Foreskin fibroblast (primary cell): ENCODE measurements at places on chromosomes 4 and X.

DNA sequence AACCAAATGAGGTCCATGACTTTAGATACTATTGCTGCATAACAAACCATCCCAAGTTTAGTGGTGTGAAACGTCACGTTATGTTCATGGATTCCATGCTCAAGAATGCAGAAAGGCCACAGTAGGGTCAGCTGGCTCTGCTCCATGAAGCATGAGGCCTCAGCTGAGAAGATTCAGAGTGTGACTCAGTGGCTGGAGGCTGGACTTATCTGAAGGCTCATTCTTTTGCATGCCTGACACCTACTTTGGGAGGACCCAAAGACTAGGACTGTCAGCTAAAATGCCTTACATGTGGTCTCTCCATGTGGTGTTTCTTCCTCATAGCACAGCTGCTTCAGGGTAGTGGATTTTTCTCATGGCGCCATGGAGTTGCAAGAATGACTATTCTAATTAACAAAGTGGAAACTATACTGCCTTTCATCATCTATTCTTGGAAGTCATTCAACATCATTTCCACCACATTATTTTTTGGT is 11.5 kb upstream of the CCDC149 start:
- peak; percentile 97 for DNase-seq

GRCh38 chr4:8682725-8683124 is 90.2 kb downstream of the CPZ start:
- DNase-seq = no peak

DNA sequence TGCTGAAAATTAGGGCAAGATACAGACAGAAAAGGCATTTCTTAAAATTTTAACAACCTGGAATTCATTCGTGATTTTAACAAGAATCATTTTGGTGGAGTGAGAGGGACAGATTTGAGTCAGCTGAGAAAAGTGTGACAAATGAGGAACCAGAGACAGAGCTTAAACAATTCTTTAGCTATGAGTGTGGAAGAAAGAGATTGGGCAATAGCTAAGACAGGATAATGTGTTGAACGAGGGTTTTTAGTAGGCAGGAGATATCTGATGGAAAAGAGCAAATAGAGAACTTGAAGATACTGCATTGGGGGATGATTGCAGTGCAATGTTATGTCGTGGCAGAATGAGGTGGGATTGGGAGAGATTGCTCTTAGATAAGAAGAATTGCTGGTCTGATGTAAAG is 164.2 kb upstream of the SPRY1 start:
- DNase-seq = peak; percentile 73

DNA sequence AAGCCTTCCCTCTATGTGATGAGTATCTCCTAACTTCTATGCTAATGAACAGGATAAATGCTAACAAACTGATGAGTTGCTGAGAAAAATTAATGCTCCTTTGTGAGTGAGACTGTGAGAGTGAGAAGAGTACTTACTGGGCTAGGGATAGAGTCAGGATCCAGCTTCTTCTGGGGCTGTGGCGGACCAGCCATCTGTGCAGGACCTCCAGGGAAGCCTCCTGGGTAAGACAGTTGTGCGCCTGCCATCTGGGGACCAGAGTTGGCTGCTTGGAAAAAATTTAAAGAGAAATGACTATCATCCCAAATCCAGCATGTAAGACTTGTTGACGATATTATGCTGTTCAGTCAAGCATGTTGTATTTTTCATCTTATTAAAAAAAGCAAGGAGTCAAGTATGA is 21.0 kb downstream of the SEC24D start:
- no peak for DNase-seq

GRCh38 chrX:136687457-136687856 is 39.5 kb downstream of the CD40LG start:
- DNase-seq = no peak

GRCh38 chr4:172168888-172169287 is 355.7 kb downstream of the GALNTL6 start:
- no peak for DNase-seq

- DNase-seq = no peak
Observed at GRCh38 chr4:154421618-154422017, 70.0 kb downstream of the DCHS2 start.

- peak; percentile 84 for DNase-seq
Observed at GRCh38 chr4:20248155-20248558, 3.5 kb upstream of the SLIT2 start.

GRCh38 chr4:1408418-1408817 is 2.2 kb upstream of the NKX1-1 start:
- no peak for DNase-seq

DNA sequence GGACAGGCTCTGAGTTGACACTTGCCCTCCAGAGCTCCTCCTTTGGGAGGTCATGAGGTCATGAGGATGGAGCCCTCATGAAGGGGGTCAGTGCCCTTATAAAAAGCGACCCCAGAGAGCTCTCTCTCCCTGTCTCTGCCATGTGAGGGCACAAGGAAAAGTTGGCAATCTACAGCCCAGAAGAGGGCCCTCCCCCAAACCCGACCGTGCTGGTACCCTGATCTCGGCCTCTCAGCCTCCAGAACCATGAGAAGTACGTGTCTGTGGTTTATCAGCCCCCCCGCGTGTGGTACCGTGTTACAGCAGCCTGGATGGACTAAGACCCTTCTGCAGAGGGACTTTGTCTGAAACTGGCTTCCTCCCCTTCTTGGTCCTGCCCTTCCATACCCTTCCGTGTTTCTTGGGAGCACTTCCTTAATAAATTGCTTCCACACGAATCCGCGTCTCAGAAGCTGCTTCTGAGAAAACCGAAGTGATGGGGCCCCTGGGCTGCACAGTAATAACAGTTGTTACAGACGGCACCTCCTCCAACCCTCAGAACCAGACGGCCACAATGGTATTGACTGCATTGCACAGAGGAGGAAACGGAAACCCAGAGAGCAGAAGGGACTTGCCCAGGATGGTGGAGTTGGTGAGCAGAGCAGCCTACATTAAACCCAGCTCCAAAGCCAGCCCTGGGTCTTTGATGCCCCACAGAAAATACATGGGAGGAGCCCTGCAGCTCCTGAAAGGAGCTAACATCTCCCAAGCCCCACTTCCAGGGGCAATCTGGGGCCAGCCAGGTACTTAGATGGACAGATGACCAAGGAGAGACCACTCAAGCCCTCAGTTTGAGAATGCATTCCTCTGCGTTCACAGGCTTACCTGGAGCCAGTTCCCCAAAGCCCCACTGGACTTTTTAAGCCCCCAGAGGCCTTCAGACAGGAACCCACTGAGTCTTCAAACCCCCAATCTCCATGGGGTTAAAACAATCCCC is 242.7 kb downstream of the BCOR start:
- DNase-seq = no peak

DNA sequence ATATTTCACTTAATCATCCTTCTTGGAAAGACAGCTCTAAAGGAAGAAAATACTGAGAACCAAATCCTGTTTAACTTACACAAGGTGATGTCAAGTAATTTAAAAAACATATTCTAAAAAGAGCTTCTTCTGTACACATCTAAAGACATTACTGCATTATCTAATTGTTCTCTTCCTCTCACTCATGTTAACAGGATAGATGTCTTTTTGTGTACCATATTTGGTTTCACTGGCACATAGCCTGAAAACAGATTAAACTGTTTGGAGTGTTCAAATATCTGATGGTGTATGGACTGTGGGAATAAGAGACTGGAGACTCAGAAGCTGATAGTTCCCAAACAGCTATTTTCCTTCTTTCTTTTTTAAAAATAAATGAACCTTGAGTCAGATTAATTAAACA is 213.3 kb upstream of the MAB21L2 start:
- DNase-seq = no peak

- DNase-seq = no peak
Observed at GRCh38 chr4:123585111-123585510, 188.5 kb downstream of the SPRY1 start.

DNA sequence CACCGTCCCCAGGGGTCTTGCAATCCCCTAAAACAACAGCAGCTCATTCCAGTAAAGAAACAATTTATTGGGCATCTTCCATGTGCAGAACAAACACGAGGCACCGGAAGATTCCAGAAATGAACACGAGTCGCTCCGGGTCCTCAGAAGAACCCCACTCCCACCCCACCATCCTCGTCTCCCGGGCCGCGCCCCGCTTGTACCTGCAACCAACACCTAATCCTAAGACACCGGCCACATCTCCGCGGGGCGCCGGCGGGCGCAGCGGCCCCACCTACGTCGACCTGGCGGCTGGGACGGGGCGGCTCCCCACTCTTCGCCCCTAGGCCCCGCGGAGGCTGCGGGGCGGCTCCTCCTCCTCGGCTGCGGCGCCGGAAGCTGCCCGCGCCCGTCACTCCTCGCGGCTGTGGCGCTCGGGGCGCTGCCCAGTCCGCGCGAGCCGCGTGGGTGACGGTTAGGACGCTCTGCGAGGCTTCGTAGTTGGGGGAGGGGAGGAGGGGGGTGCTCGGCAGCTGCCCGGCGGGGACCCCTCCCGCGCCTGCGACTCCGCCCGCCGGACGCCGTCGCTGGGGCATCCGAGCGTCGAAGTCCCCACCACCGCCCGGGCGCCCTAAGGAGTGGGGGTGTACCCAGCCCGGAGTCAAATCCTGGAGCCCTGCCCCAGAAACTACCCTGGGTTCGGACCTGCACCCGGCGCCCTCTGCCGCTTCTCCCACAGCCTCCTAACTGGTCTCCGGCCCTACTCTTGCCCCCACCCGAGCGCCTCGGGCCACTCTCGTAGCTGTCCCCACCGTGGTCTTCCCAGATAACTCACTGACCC is at the start of gene CCDC158:
CCDC158 (minus strand) TSS at position 380 of the 820 bp plus-strand sequence. CDS start 17,934 bp downstream, outside the sequence.
- DNase-seq = peak; percentile 53

GRCh38 chr4:89482251-89482650 is 174.7 kb upstream of the GPRIN3 start:
- DNase-seq = peak; percentile 69
